Stimulated activated CD8-positive, alpha-beta memory T cell treated with anti-CD3 and anti-CD28 coated beads, Interleukin-4, amount 100 ng/mL, for 24 hours (primary cell): ENCODE measurements at places on chromosomes 5 and 9.
A peak's percentile ranks its signal among the peaks of the same experiment; 100 is the strongest.

DNA sequence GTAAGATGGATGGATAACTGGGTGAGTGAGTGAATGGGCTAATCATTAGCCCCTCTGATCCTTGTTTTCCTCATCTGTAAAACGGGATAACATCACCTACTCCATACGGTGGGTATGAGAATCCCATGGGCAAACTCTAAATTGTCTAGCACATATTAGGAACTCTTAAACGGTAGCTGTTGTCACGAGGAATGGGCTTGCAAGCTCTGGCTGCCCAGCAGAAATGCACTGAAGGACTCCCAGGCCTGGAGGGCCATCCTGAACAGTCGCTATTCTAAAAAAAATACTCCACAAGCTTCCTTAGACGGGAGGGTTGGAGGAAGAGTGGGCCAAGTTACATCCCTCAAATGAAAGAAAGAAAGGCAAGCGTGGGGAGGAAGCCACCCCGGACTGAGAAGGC is 711 bp upstream of the POU4F3 start:
- DNase-seq: no peak

- no peak for DNase-seq
These were observed 1243.4 kb downstream of the MAT2B start for GRCh38 chr5:164748861-164749260.

GRCh38 chr9:20447291-20447690 is 175.0 kb downstream of the MLLT3 start:
- DNase-seq: no peak

DNA sequence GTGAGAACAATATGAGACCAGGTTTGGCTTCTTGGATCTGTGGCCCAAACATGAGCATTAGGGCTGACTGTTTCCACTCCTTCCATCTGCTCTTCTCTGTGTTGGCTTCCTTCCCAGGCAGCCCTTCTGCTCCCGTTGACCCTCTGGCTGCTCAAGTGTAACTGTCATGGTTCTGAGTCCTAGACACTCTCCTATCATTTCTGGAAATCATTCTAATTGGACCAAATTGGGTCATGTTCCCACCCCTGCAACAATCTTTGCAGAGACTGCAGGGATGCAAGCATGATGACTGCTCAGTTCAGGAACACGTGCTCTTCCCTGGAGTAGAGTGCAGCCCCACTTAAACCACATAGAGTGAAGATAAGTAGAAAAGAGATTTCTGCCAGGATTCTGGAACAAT is 741.4 kb downstream of the TAF11L14 start:
- DNase-seq: no peak

GRCh38 chr5:39427229-39427628 is 2.4 kb upstream of the DAB2 start:
- no peak for DNase-seq

DNA sequence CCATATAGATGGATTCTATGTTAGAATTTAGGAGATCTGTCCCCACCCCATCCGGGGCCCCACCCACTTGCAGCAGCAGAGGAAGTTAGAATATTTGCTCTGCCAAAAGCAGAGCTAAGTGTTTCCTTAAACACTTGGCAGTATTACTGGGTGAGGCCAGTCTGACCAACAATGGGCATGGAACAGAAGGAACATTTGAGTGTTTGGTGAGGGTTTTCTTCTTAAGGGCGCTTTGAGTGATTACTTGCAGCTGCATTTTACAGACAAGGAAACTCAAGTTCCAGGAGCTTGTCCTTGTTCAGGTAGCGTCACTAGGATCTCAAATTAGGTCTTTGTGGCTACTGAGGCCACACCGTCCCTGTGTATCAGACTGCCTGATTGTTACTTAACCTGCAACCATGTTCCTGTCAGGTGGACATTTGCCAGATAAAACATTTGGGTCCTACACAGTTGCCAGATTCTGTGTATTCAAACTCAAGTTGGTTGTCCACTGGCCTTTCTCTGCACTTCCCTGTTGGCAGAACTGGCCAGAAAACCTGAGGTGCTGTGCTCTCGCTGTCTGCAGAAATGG is 59.3 kb downstream of the SLC46A2 start:
- no peak for DNase-seq

- no peak for DNase-seq
These were observed 71.3 kb downstream of the COL5A1 start for GRCh38 chr9:134712926-134713325.

GRCh38 chr5:44603496-44604272 is 205.1 kb upstream of the MRPS30 start:
- DNase-seq: no peak

- no peak for DNase-seq
These were observed 32.7 kb upstream of the ABCA1 start for GRCh38 chr9:104960662-104961061.

- DNase-seq: no peak
These were observed 28.7 kb upstream of the F2RL1 start for GRCh38 chr5:76789991-76790581.

GRCh38 chr5:4487581-4487980 is 652.5 kb upstream of the ADAMTS16 start:
- no peak for DNase-seq

GRCh38 chr5:57405984-57406383 is 76.6 kb downstream of the ACTBL2 start:
- DNase-seq: no peak

DNA sequence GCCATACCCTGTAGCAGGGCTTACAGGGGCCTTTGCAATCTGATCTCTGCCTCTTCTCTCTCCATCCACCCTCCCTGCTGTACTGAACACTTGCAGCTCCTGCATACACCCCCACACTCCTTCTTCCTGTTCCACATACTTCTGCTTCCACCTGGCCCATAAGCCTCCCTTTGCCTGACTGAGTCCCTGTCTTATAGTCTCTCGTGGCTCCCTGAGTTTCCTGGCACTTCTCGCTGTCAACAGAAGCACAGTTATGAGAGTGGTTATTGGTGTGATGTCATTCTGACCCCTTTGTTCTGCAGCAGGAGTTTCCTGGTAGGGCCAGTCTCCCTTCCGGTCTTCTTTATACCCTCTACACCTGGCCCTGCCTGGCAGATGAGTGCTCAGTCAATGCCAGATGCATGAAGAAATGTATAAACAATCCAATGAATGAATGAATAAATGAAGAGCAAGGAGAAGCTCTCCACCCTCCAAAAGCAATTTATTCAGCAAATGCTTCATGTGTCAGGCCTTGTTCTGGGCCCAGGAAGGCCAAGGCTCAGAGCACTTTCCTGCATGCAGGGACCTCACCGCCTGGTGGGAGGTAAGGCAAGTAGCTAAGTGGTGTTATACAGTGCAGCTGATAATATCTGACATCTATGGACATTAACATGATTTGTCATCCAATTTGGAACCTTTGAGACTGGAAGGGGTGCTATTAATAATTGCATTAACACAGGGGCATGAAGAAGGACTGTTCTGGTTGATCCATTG is 20.5 kb upstream of the CSF1R start:
- DNase-seq: no peak

DNA sequence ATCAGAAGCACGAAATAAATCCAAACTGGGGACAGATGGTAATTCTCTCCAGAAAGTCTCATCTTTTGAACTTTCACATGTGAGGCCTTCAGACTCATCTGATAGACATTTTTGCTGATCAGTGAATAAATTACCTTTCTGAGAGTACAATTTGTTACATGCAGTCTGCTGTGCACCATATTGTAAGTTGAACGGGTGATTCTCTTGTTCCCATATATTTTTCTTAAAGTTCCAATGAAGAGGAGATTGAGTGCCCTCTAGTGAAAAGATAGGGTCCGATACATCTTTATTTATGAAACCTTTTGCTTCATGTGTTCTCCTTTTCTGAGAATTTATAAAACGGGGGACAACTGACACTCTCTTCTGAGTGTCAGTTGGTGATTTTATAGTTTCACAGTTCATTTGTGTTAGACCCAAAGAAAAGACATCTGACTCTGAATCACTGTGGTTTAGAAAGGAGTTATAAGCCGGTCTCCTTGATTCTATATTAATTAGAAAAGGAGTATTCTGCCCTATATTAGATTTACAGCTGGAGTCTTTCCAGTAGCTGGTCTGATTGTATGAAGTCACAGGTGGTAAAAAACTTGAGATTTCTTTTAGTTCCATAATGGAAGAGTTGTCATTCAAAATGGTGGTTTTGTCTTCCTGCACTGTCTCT is 30.4 kb downstream of the GNG10 start:
- no peak for DNase-seq

- DNase-seq: no peak
These were observed 53.8 kb upstream of the KCNMB1 start for GRCh38 chr5:170442921-170443320.

DNA sequence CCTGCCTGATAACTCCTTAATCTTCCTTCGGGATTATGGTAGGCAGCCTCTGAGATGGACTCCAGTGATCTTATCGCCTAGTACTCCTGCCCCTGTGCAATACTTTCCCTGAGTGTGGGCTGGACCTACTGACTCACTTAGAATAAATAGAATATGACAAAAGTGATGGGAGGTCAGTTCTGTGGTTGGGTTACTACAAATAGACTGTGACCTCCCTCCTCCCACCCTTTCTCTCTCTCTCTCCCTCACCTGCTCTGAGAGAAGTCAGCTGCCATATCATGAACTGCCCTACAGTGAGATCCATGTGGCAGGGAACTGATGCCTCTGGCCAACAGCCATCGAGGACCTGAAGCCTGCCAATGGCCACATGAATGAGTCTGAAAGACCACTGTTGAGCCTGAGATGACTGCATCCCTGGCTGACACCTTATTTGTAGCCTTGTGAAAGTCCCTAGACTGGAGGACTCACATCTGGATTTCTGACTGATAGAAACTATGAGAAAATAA is 31.7 kb downstream of the NRG2 start:
- DNase-seq: no peak

DNA sequence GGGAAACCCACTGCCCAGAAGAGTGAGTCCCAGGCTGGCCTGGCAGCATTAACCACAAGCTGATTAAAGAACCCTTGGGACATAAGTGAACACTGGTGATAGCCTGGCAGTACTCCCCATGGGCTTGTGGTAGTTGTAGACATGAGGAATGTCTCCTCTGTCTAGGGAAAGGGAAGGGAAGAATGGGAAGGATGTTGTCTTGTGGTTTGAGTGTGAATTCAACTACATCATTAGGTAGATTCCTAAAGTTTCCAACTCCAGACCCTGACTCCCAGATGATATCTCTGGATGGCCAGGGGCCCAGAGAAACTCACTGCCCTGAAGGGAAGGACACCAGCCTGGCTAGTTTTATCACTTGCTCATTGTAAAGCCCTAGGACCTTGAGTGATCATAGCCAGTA is 1012.4 kb upstream of the COX7C start:
- no peak for DNase-seq

DNA sequence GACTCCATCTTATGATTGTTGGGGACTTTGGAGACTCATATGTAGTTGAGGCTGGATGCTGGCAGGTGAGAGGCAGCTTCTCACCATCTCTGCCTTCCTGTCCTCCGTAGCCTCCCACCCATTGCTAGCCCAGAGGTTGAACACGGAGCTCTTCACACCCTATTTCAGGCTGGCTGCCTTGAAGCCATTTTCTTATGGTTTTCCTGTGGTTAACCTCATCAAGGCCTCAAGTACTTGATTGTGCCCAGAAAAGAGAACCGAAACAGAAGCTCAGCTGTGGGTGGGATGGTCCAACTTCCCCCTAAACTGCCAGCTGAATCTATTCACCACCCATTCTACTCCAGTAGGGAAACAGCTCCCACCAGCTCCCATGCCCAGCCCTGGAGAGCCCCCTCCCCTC is 102.9 kb downstream of the LIFR start:
- peak; percentile 13 for DNase-seq

- DNase-seq: no peak
These were observed 3.7 kb downstream of the ANXA2R start for GRCh38 chr5:43036409-43036808.

GRCh38 chr9:9917400-9917799 is 695.4 kb downstream of the PTPRD start:
- no peak for DNase-seq

DNA sequence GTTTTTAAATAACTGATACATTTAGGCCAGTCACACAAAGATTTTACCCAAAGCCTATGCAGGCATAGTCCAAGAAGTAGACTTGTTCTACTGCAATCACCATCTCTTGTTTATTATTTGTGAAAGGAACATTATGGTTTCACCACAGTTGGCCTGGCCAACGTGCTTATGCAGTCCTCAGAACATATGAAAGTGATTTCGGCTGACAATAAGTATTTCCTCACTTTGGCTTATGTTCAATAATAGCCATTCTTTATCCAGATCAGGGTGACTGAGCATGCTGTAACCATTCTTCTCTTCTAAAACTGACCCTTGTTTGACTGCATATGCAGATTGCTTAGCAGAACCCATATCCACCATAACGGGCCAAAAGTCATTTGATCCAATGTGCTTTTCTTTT is 76.6 kb upstream of the CCDC152 start:
- DNase-seq: no peak

DNA sequence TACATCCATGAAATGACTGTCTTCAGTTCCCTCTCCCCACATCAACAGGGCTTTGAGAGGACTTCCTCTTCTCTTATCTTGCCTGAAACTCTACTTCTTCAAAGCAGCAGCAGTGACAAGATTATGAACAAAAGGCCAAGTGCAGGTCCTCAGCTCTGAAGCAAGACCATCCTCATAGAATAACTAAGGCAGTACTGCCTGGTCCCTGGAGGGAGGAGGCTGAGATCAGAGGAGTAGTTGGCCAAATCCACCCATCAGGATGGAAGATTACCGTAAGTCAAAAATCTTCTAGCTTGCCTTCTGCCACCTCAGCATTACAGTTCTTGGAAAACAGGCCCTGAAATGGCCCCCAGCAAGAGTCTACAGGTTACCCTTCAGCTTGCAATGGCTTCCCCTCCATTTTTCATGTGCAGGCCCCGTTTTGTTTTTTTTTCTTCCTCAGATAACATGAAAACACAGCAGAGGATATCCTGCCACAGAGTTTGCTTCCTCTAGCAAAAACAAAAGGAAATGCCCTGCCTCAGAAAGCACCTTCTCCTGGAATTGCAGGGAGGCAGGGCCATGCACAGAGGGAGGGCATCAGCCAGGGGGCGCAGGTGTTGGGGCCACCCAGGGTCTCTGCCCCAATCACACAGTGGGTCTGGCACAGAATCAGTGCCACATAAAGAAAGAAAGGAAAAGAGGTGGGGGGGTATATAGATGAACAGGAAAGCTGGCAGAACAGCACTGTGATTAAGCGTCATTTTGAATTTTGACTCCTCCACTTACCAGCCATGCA is 40.0 kb downstream of the KLHL3 start:
- DNase-seq: no peak

- no peak for DNase-seq
These were observed 8.7 kb upstream of the OR5C1 start for GRCh38 chr9:122780026-122780425.

- DNase-seq: no peak
These were observed 1.9 kb downstream of the SDHA start for GRCh38 chr5:219991-220390.

DNA sequence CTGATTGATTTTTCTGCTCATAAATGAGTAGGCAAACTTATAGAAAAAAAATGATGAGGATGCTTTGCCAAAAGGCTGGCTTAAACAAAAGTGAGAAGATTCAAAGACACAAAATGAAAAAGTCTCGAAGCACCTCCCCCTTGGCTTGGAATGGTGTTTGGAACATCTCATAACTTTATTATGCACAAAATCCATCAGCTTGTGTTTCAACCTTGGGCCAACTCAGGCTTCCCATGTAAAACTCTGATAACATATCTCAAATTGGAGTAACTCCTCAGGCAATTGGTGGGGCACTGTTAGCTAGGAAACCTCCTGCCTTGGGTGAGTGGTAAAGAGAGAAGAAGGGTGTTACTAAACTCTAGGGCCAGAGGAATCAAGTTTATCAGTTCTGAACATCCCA is 176.3 kb downstream of the KIAA0825 start:
- no peak for DNase-seq
